ENCODE measurements at places on chromosomes 13 and 19.
A peak's percentile ranks its signal among the peaks of the same experiment; 100 is the strongest.

- DNase-seq = no peak
These were observed 21.9 kb downstream of the FBXO17 start for GRCh38 chr19:38953677-38954076.

DNA sequence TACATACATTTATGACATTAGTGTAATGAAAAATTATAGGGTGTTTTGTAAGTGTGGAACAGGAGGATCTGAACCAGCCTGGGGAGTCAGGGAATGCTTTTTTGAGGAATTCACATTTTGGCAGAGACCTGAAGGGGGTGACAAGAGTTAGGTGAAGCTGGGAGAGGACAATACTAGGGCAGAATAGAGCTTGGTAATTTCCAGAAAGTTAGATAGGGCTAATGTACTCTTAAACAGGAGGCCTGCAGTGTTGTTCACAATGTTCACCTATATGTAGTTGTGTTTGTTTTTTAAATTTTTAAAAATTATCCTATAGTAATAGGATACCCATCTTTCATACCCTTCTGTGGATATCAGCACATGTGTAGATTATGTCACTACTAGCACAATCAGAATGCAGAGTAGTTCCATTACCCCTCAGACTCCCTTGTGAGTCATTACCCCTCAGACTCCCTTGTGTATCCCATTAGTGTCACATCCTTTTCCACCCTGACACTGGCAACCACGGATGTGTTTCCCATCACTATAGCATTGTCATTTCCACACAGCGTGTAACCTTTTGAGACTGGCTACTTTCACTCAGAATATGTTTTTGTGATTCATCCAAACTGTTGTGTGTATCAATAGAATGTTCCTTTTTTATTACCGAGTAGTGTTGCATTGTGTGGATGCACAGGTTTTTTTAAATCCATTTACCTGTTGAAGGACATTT lies 43.1 kb downstream of the PCCA start:
- DNase-seq = no peak

DNA sequence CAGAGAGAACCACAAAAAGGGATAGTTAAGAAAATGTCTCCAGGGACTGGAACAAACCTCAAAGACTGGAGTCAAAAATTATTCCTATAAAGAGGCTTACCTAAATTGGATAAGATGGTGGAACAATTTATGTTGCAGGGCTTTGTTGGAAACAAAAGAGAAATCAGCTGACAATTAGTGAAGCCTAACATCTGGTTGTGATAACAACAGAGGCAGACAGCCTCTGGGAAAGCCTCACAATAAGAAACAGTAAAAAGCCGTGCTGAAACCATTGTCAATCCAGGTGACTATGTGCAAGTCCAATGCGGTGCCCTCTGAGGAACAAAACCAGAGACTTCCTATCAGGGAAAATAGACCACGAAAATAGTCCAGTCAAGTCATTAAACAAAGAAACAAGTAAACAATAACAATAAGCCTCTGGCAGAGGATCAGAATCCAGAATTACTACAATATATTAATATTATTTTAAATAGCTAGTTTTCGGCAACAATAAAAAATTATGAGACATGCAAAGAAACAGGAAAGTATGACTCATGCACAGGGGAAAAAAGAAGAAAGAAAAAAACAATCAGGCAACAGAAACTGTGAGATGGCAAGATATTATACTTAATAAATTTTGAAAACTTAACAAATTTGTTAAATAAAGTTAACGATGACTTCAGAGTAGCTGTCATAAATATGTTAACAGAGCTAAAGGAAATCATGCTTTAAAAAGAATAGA lies 99.7 kb upstream of the RXFP2 start:
- no peak for DNase-seq

- no peak for DNase-seq
These were observed 14.3 kb upstream of the ILF3 start for GRCh38 chr19:10639836-10640235.

DNA sequence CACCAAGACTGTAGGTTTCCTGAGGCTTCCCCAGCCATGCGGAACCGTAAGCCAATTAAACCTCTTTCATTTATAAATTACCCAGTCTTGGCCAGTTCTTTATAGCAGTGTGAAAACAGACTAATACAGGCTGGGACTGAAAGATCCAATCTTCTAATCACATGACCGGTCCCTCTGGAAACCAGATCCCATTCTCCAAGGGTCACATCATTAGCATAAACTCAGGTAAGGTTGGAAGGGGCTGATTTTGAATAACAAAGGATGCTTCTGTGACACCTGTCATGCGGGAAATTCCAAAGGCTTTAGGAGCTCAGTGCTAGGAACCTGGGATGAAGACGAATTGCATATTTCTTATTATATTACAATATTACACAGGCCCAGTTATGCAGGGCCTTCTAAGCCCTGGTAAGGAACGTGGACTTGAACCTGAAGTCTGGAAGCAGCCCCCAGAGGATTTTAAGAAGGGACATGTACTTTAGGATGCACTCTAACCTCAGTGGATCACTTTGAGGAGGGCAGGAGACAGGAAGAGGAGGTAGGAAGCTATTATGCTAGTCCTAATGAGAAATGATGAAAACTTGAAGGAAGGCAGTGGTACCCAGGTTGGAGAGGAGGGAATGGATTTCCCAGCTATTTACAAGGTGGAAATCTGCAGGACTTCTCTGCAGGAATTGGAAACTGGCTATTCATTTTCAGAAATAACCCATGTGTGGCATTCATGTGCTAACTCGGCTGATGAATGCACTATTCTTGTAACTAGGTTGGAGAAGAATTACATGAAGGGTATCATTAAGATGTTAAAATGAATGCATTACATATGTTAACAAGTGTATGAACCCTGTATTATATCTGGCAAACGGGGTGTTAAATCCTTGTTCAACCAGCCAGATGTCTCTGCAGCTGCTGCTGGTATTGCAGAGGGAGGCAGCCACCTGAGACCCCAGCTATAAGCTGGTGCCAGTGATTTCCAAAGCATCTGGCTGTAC lies 19.3 kb downstream of the TNFSF11 start:
- DNase-seq = no peak

DNA sequence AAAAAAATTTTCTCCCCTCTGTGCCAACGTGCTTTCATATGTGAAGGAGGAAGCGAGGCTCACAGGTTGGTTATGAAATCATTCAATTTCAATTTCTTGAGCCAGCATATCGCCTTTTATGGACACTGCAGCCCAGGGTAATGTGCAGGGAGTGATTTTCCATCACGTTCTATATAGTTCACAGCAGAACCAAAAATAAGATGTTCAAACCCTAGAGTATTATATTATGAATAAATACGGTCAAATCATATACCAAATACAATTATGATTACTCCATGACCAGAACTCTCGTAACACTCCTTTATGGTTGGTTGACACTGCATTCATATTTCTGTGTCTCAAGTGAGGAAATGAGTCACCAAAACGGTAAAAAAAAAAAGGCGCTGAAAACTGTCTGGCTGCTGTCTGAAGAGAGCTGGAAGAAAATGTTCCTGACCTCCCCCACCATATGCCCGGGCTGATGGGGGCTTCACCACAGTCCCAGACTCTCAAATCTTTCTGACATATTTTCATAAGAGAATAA lies 75.8 kb upstream of the UBAC2 start:
- DNase-seq = no peak

DNA sequence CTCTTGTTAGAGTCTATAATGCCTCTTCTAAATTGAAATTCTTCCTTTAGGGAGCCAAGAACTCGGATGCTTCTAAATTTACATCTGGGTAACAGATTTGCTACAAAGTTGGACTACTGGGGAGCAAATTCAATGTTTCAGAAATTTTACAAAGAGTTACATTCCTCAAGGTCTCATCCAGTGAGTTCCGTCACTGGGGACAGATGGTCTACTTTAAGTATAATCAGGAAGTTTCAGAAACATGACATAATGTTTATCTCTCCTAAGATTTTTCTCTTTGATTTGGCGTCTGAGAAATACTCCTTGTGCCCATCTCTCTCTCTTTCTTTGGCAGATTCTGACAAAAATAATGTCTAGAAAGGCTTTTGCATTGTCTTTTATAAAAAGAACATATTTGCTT lies 81.5 kb upstream of the MBNL2 start:
- DNase-seq = no peak

GRCh38 chr19:28878862-28879566 lies 333.9 kb downstream of the UQCRFS1 start:
- peak; percentile 54 for DNase-seq

GRCh38 chr13:37230346-37230745 lies 124.9 kb upstream of the CSNK1A1L start:
- no peak for DNase-seq

- no peak for DNase-seq
These were observed 299.1 kb upstream of the TSHZ3 start for GRCh38 chr19:31648347-31648746.

DNA sequence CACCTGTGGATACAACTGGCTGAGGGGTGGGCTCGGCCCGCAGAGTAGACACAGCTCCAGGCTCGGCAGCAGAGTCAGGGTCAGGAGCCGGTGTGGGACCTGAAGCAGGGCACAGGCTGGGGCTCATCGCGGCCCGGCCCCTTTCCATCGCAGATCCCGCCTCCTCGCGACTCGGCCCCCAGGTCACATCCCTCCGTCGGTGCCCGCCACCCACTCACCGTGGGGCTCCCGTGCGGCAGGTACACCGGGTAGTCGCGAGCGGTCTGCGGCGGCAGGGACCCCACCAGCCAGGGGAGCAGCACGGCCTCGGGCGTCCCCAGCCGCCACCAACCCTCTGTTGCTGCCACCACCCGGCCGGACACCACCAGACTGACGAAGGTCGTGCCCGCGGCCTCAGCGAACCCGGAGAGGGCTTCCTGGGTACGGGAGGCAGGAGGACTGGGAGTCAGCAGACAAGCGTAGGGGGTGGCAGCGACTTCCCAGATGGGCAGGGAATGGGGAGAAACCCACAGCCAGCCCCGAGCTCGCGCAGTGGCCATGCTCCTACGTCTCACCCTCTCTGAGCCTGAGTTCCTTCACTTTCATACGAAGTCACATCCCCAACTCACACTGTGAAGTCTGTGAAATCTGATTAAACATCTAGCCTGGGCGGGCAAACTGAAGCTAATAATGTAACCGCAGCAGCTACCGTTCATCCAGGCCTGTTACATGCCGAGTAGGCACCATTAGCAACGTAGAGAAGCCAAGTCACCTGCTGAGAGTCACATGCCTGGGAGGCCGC lies 3.7 kb downstream of the FUZ start:
- no peak for DNase-seq

DNA sequence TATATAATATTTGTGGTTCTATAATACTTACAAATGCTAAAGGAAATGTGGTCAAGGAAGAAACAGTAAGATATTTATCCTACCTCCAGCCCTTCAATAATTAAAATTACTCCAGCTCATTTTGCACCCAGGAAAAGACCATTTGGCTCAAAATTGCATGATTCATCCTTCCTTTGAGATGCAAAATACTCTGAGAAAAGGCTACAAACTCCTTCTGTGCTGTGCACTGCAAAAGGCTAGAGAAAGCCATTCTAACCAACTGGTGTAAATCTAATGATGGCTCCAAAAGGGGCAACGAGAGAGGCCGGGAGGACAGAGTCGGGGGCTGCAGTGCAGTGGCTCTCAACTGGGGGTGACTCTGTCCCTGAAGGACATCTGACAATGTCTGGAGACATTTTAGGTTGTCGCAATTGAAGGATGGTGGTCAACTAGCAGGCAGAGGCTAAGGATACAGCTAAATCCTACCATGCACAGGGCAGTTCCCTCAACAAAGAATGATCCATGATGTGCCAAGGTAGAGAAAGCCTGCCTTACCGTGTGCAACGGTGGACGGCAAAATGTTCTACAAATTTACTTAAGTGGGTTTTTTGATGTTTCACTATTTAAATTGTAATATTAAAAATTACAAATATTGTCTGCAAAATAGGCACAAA lies 32.6 kb downstream of the SLC7A1 start:
- no peak for DNase-seq

- DNase-seq = no peak
These were observed 67.4 kb upstream of the UBAC2 start for GRCh38 chr13:99133230-99133629.

GRCh38 chr19:44452367-44452766 lies 4.1 kb upstream of the ZNF229 start:
- DNase-seq = no peak

GRCh38 chr13:23289917-23290357 lies 109.2 kb downstream of the SGCG start:
- DNase-seq = no peak

DNA sequence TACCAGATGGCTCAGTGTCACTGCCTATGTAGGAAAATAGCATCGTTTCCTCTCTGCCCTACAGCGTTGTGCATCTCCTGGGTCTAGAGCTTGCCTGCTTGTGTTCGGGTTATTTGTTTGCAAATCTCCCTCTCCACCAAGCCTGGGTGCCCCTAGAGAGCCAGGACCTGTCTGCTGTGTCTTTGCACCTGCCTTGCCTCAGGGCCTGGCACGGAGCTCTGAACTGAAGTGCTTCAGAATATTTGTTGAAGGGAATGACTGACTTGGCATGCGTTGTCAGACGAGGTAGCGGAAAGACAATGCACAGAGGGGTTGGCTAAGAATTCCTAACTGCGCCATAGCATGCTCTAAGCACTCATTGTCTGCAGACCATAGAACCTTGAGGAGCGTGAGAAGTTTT lies 263.4 kb downstream of the FGF9 start:
- no peak for DNase-seq

GRCh38 chr13:94713561-94714182 lies 1.3 kb upstream of the SOX21 start:
- no peak for DNase-seq
